ENCODE measurements at places on chromosomes 4 and X.

- DNase-seq: no peak
Measured at GRCh38 chrX:152905081-152905420, 7.2 kb downstream of the ZNF185 start.

DNA sequence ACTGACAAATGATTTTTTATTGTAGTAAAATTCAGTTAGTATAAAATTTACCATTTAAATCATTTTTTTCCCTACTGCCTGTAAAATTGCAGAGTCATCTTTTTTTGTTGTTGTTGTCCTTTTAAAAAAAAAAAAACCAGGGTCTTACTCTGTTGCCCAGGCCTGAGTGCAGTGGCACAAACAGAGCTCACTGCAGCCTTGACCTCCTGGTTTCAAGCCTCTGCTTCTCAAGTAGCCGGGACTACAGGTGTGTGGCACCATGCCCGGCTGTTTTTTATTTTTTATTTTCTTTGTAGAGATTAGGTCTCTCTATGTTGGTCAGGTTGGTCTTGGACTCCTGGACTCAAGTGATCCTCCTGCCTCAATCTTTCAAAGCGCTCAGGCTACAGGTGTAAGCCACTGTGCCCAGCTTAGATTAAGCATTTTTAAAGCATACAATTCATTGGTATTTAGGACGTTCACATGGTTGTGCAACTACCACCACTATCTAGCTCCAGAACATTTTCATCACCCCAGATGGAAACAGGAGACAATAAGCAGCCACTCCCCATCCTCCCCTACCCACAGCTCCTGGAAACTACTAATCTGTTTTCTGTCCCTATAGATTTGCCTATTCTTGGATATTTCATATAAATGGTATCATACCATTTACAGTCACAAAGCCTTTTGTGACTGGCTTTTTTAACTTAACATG, 59.7 kb upstream of the PGRMC2 start:
- DNase-seq: no peak

DNA sequence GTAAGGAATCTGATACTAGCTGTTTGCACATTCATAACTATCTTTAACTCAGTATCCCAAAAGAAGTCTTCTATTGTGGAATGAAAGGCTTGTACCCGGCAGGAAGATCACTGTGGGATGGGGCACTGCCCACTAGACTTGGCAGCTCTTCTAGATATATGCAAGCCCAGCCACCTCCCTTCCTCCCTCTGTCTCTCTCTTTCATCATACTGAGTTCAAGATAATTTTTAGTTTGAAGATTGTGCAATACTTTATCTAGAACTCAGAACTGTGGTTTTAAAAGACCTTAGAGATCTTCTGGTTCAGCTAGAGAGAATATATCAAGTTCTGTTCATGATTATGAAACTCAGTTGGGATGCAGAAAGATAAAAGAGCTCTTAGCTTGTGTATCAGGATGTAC, 22.5 kb upstream of the GPR34 start:
- peak; percentile 3 for DNase-seq

DNA sequence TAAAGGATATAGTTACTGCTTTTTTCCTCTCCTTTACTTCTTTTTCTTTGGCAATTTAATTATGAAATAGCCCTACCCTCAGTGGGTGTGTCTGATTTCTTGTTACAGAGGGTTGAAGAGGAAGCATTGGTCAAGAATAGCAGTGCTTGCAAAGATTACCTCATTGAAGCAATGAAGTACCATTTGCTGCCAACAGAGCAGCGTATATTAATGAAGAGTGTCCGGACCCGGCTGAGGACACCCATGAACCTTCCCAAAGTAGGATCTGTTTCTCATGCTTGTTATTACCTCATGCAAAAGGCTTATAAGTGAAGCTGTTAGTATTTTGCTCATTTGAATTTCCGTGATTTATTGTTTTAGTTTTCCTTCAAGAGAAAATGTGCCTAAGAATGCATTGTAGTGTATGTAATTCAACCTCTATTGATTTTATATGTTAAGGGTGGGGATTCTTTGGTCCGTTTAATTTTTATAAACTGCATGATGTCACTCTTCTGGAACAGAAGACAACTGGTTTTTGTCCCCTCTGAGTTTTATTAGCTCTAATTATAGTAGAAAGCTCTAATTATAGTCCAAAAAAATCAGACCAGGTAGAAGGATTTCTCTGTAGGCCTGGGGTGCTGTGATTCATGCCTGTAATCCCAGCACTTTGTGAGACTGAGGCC, 27.9 kb upstream of the MSMO1 start:
- DNase-seq: no peak

DNA sequence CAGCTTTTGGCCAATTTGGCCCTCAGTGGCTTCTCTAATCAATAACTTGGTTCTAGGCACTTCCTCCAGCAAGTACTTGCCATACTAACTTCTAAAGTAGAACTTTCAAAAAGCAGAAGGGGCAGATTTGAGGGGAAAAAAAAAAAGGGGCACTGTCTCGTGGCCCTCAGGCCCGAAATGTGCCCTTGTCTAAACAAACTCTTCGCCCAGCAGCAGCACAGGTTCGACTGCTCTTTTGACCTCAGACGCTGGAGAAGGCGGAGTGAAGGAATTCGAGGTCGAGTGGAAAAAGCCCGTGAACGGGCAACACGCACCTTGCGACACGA, 775 bp downstream of the GRPEL1 start:
- DNase-seq: no peak

- DNase-seq: peak; percentile 4
Measured at GRCh38 chr4:68021185-68021584, 57.9 kb upstream of the TMPRSS11A start.

DNA sequence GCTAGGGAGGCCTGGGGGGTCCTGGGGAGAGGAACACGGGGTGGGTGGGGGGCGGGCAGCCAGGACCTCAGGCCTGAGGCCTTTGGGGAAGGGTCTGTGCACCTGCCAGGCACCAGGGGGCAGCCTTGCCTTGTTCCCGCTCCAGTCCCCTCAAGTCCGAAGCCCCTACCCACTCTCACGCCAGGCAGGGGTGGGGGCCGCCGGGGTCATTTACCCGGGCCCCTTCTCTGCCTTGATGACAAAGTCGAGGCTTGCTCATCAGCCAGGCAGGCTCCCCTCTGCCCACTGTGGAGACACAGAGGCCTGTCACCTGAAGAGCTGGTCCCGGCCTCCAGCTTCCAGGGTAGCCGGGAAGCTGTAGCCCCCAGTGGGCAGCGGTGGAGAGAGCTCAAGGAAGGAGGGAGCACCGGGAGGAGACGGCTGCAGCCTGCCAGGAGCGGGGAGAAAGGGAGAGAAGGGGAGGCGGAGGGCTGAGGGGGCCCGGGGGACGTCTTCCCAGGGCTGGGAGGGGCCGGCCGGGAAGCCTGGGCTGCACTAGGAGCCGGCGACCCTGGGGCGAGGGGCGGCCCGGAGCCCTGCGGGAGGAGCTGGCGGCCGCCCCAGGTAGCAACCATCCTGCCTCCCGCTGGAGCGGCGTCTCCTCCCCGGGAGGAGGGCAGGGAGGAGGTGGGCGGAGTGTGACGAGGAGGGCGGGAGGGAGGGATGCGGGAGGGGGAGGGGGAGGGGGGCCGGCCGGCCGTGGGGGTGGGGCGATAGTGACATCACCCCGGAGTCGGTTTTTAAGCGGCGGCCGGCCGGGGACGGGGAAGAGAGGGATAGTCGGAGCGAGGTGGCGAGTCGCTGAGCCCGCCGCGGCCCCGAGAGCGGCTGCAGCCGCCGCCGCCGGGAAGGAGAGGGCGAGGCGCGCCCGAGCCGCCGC, at the start of gene SLC6A8:
Gene SLC6A8 (plus strand): TSS at position 806 of the 919 bp plus-strand sequence. CDS start 649 bp downstream, outside the sequence.
- no peak for DNase-seq

DNA sequence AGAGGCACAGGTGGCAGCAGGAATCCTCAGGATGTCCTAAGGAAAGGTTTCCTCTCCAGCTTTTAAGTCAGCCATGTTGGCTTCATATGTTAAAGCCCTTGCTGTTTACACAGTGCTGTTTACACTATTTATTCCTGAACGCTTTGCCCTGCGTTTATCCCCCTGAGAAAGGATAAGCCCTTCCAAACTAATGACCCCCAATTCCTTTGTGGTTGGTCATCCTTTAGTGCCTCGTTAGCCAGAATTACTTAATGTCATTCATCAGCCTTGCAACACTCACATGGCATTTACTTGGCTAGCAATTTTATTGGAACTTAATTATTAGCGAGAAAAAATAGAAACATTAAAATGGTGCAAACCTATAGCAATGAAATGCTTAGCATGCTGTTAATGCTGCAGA, 23.8 kb downstream of the VCX2 start:
- DNase-seq: no peak

DNA sequence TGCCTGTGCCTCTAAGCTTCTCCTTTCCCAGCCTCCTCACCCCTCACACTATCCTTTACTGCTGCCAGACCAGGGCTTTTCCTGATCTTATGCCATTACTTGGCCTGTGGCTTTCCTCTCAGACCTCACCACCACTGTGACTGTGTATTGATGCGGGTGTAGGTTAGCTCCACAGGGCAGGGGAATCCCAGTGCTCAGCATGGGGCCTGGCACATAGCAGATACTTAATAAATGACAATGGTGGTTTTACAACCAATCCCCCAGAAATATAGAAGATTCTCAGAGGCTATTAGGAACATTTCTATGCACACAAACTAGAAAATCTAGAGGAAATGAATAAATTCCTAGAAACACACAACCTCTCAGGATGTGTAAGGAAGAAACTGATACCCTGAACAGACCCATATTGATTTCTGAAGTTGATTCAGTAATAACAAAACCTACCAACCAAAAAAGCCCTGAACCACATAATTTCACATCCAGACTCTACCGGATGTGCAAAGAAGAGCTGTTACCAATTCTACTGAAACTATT, 129.6 kb upstream of the QRFPR start:
- DNase-seq: no peak

DNA sequence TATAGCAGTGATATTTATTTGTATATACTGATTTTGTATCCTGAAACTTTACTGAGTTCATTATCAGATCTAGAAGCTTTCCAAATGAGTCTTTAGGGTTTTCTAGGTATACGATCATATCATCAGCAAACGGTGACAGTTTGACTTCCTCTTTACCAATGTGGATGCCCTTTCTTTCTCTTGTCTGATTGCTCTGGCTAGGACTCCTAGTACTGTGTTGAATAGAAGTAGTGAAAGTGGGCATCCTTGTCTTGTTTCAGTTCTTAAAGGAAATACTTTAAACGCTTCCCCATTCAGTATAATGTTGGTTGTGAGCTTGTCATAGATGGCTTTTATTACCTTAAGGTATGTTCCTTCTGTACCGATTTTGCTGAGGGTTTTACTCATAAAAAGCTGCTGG, 37.5 kb downstream of the CBR4 start:
- no peak for DNase-seq

DNA sequence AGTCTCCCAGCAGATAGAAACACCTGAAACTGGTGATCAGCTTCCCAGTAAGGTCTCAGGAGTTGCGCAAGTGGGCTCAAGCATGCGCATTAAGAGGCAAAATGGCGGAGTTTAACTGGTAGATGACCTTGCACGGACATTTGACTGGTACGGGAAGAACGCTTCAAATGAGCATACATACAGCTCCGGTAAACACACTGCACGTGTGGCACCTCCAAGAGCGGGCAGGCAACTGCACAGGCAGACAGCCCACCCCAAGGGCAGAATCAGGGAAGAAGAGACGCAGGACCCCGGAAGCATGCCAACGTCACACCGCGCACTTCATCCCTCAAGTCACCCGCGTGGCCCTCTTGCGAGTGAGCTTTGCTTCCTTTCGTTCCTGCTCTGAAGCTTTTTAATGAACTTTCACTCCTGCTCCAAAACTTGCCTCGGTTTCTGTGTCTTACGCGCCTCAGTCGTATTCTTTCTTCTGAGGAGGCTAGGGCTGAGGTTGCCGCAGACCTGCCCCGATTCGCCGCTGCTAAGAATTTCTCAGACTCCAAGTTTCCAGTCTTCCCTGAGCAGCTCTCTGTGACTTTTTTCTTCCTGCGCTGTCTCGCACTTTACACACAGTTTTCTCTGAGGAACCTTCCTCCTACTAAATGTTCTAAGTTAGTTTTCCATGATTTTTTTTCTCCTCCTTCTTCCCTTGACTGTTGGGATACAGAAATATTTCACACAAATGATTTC, 180.7 kb upstream of the ZFP42 start:
- DNase-seq: no peak

GRCh38 chrX:30892591-30892990, 3.5 kb upstream of the TAB3 start:
- no peak for DNase-seq

DNA sequence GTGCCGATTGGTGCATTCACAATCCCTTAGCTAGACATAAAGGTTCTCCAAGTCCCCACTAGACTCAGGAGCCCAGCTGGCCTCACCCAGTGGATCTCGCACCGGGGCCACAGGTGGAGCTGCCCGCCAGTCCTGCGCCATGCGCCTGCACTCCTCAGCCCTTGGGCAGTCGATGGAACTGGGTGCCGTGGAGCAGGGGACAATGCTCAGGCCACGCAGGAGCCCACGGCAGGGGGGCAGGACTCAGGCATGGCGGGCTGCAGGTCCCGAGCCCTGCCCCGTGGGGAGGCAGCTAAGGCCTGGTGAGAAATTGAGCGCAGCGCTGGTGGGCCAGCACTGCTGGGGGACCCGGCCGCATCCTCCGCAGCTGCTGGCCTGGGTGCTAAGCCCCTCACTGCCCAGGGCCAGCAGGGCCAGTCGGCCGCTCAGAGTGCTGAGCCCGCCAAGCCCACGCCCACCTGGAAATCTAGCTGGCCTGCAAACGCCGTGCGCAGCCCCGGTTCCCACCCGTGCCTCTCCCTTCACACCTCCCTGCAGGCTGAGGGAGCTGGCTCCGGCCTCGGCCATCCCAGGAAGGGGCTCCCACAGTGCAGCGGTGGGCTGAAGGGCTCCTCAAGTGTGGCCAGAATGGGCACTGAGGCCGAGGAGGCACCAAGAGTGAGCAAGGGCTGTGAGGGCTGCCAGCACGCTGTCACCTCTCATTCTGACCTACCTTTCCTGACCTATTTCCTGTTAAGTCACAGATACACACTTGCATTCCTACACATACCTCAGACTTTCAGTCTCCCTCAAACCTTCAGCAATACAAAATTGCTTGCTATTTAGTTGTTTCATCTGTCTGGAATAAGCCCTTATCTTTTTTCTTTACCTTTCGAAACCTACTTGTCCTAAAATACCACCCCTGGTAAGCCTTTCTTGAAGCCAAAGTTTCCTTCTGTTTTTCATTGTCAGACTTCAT, 20.7 kb downstream of the UBE2K start:
- no peak for DNase-seq

DNA sequence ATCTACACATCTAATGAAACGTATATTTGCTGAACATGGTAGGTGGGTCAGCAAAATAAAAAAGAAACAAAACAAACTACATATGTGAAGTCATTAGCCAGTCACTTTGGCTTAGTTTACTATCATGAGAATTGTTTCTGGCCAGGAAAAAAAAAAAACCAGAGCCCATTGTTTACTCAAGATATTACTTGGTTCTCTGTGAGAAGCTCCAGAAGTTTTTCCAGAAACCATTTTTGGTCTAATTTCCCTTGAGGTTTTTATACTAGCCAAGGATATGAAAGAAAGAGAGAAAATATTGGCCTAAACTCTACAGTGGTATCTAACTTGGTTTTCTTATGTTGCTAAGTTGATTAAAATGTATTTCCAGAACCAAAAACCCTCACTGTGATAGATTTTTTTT, 259.1 kb downstream of the PDHA2 start:
- no peak for DNase-seq

GRCh38 chrX:12894074-12895030, 12.1 kb upstream of the TLR8 start:
- DNase-seq: no peak

All from NK-92 treated with Interleukin-12 subunit alpha and Interleukin-12 subunit beta, amount 100 ng/mL, for 24 hours (cell line).